Choroid plexus epithelial cell (primary cell): ENCODE measurements at places on chromosomes 4 and X.
A peak's percentile ranks its signal among the peaks of the same experiment; 100 is the strongest.

DNA sequence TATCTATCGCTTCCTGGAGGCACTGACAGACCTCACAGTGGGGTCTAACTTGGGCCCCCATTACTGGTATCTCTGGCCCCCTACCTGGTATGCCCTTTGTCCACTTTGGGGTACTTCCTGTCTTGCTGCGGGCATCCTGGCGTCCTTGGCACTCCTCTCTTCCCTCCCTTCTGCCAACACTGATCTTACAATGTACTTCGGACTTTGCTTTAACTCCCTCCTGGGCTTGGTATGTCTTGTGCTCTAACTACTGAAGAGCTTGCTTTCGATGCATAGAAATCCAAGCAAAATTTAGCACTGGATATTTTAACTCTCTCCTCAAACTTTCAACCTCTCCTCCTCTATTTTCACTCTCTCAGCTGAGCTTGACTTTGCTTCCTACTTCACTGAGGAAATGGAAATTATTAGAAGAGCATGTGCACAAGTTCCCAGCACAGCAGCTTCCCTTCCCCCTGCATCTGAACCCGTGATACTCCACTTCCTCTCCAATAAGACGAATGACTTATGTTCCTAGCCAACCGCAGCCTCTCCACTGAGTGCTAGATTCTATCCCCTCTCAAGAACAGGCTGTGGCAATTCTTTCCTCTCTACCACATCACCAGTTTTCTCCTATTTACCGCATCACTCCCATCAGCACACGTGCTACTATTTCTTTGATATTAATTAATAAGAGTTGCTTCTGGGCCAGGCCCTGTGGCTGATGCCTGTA is 52.9 kb downstream of the SUPT20HL2 start:
- DNase-seq: peak; percentile 75

DNA sequence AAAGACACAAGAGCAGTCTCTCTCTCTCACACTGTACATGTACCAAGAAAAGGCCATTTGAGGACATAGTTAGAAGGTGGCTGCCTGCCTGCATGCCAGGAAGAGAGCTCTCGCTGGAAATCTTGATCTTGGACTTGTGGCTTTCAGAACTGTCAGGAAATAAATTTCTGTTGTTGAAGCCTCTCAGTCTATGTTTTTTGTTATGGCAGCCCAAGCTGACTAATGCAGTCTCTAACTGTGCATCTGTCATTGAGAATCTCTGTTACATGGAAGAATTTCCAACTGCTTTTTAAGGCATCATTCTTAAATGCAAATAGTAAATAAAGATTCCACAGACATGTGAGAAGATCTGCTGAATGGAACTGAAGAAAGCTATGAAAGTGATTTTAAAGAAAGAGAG is 198.3 kb downstream of the PCDH10 start:
- DNase-seq: no peak

DNA sequence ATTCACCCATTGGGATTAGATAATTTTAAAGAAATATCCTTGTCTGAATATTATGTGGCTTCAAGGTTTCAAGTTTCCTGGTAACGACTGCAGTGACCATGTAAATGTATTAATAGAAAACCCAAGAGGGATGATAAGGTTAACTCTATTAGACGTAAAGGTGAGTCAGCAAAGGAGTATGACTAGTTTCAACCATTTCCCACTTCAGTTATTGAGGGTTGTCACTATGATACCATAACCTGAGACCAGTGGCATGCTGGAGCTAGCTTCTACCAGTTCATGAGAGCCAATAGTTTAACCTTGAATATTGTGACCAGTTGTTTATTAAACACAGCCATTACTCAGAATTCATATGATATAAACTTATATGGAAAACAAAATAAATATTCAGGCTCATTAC is 270.1 kb downstream of the TMA16 start:
- DNase-seq: no peak

DNA sequence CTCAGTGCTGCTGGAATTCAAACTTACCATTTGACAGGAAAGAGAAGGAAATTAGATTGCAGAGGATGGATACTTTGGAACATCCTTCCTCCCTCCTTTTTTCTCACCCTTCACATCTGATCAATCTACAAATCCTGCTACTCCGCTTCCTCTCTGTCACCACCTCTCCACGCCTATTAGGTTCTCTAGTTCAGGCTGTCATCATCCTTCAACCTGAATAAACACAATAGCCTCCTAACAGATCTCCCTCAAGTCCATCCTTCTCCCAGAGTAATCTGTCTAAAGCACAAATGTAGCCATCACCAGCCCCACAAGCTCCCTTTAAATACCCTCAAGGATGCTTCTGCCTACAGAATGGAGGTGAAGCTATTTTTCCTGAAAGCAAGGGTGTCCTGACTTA is 20.0 kb upstream of the SLAIN2 start:
- DNase-seq: no peak

DNA sequence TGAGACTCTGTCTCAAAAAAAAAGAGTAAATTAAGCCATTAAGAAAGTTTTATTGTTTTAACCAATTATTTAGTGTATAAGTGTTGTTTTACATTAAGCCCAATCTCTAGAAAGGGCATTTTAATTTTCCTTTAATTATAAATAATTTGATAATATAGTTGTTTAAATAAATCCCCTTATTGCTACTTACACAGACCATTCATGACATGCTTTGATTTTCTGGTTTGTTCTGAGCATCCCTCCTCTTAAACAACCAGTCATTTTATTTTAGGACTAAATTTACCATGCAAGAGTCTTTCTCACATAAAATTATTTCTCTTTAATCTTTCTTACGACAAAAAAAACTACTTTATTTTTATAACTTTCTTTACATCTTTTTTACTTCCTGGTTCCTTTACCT is 23.5 kb upstream of the PAGE5 start:
- DNase-seq: no peak

DNA sequence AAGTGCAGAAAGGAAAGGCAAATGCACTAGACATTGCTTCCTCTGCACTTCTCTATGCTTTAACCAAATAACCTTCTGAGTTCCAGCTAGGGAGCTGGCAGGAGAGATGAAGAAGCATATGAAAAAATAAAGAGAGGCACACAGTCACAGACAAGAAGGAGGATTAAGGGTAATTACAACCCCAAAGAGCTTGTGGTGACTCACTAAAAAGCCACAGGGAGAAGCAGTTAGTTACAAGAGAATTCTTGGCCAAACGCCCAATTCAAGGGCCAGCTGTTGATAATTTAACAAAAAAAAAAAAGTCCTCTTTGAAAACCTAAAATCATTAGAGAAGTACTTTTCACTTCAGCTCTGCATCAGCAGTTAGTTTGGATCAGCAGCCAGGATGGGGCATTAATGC is 478.0 kb downstream of the KCNIP4 start:
- peak; percentile 83 for DNase-seq

DNA sequence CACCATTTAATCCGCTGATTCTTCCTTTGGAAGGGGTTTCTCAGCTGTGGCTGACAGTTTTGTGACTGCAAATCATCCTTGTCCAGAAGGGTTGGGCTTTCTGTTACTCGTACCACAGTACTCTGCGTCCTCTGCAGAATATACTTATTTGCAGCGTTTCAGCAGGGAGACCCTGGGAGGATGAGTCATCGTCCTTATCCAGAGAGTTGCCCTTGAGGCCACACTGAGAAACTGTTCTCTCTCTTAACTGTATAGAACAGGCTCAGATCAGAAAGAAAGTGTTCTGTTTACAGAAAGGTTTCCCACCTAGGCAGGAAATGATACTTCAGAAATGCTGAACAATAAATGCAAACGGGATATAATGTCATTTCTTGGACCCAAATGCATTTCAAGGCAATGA is 47.8 kb upstream of the DDX53 start:
- DNase-seq: peak; percentile 63

GRCh38 chr4:101299899-101300540 is 47.3 kb downstream of the PPP3CA start:
- no peak for DNase-seq

DNA sequence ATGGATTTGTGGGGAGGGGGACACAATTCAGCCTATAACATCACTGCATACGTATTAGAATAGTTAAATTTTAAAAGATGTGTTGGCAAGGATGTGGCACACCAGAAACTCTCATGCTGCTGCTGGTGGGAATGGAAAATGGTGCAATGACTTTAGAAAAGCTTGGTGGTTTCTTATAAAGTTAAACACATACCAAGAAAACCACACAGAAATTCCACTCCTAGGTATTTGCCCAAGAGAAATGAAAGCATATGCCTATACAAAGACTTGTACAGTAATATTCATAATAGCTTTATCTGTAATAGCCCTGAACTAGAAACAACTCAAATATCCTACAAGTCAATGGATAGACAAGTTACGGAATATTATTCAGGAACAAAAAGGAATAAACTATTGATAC is 71.3 kb upstream of the PDHA1 start:
- DNase-seq: peak; percentile 23

GRCh38 chr4:101864660-101865059 is 74.1 kb downstream of the BANK1 start:
- no peak for DNase-seq

GRCh38 chr4:27861802-27862201 is 1001.2 kb downstream of the STIM2 start:
- peak; percentile 42 for DNase-seq

DNA sequence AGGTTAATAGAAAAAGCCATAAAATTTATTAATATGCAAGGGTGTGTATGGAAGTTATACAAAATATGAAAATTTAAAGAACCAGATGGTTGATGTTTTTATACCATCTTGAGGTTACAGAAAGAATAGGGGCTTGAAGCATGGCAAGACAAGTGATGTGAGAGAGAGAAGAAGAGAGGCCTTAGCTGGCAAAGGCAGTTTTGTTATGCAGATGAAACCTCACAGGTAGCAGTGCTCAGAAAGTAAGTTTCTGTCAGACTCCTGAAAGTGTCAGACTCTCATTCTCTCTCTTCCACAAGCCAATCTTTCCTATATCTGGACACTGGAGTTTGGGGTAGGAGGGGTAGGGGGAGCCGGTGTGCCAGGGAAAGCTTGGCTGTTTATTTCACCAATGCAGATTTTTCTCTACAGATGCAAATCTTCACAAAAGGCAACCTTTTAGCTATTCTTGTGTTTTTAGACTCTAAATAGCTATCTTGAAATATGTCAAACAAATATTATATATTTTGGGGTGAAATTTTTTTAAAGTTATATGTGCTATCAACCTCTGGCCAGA is 124.5 kb downstream of the CFAP299 start:
- DNase-seq: no peak

- peak; percentile 76 for DNase-seq
These were observed 298.4 kb downstream of the ARHGAP10 start for GRCh38 chr4:148030193-148030873.

DNA sequence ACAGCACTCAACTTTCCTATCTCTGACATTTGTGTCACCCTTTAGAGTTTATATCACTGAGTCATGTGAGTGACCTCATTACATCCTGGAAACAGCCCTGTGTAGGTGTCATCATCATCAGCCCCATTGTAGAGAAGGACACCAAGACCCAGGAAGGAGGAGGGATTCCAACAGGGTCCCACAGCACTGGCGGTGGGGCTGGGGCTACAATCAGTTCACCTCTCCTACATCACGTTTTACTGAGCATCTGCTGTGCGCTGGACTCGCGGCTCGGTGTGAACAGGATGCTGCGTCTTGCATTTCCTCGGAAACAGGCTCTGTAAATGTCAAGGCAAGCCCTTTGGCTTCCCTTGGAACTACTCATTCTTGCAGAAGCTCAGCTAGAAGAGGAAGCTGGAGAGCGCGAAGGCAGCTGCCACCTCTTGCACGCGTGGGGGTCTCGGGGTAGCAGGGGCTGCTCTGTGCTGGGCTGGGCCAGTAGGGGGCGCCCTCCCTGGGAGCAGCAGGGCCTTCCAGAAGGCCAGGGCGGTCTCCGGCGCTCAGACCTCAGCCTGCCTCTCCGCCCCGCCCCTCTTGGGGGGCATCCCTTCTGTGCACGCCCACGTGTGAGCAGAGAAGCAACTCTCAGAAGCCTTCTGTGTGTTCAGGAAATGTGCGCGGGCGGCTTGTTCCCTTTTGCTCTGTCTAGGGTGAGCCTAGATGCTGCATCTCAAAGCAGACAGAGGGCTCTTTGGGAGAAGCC is 29.0 kb downstream of the REELD1 start:
- DNase-seq: no peak

GRCh38 chr4:55343887-55344286 is 2.2 kb upstream of the SRD5A3 start:
- DNase-seq: no peak

DNA sequence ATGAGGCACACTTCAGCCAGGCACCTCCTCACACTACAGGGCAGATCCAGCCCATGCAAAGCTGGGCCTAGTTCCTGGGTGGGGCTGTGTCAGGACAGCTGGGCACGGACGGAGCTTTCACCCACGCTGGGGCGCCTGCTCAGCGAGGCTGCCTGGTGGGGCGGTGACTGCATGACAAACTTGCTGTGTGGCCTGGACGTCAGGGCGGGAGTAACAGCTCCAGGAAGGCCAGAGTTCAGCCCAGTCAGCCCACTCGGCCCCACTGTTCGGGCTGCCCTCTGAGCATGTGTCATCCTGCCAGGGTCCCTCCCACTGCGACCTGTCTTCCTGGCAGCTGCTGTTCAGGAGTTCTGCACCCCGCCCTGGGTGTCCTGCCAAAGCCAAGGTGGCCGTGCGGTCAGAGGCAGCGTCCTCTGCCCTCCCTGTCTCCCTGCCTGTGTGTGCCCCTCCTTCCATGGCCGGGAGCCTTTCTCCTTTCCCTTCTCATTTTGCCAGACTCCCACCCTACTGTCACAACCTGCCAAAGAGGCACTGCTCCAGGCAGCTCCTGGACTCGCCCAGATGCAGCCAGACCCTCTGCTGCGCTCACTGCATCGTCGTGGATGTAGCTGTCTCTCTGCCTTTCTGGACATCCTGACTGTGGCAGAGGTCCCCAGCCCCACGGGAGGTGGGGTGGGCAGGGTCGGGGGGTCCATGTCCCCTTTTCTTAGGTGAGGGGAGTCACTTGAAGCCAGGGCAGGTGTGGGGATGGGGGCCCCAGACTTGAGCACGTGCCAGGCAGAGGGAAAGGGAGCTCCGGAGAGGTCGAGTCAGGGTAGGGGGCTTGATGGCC is 33.0 kb upstream of the KIAA0232 start:
- DNase-seq: peak; percentile 16

DNA sequence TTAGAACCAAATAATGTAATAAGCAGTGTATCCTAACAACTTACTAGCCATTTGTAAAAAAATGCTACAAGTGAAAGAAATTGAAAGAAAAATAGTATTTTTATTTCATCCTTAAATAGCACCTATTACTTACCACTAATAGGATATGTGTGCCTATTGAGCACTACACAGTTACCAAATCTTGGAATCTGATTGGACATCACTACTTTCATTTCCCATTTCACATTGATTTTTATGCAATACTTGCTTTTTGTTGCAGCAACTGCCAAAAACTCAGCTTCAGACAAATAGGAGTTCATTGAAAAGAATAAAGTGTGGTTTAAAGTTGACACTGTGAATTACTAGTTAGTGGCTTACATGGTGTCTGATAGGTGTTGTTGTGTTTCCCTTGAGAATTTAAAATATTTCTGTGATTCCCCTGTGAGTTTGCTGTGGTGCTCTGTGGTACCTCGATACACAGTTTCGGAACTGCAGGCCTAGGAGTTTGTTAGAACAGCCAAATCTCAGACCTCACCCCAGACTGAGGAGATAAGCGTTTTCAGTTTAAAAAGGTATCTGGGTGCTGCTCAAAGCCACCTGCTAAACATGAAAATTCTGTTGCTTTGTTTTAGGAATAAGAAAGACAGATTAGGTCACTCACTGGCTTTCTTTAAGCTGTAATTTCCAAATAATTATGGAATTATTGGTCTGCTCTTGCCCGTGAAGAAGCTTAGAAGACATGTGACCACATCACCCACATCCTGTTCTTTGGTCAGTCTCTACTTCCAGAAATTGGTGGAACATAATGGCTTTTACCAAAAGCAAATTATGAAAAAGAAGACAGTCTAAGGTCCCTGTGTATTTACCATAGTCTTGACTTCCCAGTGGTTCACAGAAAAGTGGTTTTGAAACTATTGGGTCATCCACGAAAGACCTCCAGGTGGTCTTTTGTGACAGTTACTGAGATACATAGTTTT is 97.8 kb downstream of the SYTL5 start:
- no peak for DNase-seq
